ENCODE measurements at places on chromosomes 11 and 22.

DNA sequence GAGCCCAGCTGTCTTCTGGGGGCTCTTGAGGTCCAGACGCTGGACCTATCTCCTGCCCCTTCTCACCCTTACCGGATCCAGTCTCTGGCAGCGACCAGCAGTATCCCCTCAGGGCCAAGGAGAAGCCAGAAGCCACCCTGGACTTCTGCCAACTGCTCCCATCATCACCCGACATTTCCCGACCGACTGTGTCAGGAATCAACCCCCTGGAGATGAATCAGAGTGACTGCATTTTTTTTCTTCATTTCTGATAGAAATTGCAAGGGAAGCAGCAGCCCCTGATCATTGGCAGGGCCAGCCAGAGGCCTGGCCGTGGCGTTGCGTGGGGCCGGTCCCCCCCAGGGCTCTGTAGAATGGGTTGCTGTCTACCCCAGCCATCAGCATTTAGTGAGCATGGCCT lies 5.2 kb upstream of the LIF start:
- DNase-seq, result no peak

GRCh38 chr11:106456647-106457046 lies 379.2 kb downstream of the AASDHPPT start:
- no peak for DNase-seq

DNA sequence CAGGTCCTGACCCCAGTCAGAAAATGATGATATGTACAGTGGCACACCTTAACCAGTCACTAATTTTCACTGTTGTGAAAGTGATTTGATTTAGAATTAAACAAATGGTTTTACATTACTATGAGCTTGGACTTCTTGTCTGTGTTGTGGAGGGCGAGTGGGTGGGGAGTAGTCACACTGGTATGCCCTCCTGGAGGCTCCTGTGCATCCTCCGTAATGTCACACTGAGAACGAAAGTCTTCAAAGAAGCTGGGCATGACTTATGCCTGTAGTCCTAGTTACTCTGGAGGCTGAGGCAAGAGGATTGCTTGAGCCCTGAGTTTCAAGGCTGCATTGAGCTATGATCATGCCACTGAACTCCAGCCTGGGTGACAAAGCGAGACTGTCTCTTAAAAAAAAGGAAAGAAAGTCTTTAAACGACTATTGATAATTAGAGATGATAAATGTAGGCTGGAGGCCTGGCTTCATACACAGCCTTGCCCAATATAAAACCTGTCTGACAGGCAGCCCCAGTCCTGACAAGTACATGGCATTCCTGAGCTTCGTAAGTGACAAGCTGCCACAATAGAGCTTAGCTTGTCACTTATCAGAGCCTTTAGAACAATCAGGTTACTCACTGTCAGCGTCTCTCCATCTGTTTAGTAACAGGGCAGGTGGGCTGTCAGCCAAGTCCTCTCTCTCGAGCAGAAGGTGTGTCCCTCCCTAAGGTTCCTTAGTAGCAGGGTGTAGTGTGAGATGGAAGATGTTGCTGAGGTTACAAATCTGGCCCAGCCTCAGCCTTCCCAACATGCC lies 5.0 kb upstream of the LIMK2 start:
- DNase-seq, result peak; percentile 77

GRCh38 chr22:38882972-38883622 lies 11.1 kb upstream of the CBX6 start:
- no peak for DNase-seq

- DNase-seq, result no peak
Measured at GRCh38 chr11:119461229-119461963, 38.4 kb upstream of the THY1 start.

DNA sequence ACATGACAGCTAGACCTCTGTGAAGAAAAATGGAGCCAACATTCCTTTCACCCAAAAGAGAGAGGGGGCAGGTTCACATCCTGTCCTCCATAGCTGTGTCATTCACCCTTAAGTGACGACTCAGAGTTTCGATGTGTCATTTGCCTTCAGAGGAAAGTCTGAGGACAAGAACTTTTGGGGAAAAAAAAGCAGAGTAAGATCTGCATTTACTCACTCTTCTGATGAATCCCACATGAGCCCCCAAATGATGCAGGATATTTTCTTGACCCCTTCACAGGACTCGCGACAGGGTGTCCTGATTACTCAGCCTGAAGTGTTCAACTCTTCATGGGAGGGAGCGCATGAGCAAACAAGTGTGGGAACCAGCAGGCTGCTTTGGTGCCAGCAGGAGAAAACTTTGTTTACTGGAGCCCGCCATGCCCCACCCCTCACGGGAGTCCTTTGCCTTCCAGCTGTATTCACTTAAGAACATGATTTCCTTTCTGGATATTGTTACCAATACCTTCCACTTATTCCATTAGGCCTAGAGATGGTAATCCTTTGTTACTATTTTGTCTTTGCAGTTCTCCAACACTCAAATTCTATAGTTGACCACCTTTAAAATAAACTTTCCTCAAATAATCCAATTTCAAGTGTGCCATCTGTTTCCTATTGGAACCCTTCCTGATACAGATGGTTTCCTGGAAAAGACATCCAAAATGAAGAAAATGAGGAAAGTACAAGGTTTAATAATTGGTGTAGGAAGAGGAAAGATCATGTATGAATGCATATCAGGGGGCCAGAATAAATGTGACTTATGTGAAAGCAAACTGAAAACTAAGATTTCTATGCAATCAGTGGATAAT lies 729.8 kb downstream of the FAM181B start:
- DNase-seq, result no peak

DNA sequence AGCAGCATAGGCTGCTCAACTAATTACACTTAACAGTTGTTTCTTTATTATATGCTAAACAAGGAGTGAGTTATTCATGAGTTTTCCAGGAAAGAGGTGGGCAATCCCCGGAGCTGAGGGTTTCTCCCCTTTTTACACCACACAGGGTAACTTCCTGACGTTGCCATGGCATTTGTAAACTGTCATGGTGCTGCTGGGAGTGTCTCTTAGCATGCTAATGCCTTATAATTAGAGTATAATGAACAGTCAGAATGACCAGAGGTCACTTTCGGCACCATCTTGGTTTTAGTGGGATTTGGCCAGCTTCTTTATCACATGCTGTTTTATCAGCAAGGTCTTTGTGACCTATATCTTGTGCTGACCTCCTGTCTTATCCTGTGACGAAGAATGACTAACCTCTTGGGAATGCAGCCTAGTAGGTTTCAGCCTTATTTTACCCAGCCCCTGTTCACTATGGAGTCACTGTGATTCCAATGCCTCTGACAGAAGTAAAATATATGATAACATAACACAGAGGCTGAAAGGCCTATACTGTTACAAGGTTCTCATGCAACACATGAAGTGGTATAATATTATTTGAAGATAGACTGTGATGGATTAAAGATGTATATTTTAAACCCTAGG lies 41.3 kb upstream of the RDX start:
- DNase-seq, result no peak

- no peak for DNase-seq
Measured at GRCh38 chr11:123268156-123268555, 73.1 kb upstream of the CLMP start.

Data from epithelial cell of prostate (primary cell).